Adipocyte (in vitro differentiated cells): ENCODE measurements at places on chromosomes 1 and 21.

- DNase-seq: no peak
Measured at GRCh38 chr1:197319631-197320030, 51.6 kb downstream of the CRB1 start.

GRCh38 chr1:161077426-161077825 lies 7.7 kb upstream of the ARHGAP30 start:
- DNase-seq: no peak

- peak; percentile 64 for DNase-seq
Measured at GRCh38 chr1:109240158-109241152, 8.9 kb upstream of the CELSR2 start.

DNA sequence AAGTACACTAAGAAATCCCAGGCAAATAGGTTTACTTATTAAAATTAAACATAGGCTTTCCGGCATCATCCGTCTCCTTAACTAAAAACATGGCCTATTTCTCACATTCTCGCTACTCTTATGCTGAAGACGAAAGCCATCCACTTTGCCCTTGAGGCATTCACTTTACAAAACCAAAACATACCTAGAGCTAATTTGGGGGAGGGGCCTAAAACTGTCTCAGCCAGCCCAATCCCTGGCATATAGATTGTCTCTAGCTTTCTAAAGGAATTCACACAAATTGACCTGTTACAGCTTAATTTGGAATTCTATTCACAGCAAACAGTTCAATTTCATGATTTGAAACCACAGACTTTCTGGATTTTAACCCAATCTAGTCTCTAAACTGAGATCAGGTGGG lies 34.8 kb downstream of the SLC35D1 start:
- no peak for DNase-seq

- peak; percentile 19 for DNase-seq
Measured at GRCh38 chr1:200242110-200243041, 167.5 kb downstream of the ZNF281 start.
